ENCODE measurements at places on chromosomes 6 and 20.

GRCh38 chr6:131900231-131900630, 50.9 kb downstream of the CCN2 start:
- DNase-seq = no peak

DNA sequence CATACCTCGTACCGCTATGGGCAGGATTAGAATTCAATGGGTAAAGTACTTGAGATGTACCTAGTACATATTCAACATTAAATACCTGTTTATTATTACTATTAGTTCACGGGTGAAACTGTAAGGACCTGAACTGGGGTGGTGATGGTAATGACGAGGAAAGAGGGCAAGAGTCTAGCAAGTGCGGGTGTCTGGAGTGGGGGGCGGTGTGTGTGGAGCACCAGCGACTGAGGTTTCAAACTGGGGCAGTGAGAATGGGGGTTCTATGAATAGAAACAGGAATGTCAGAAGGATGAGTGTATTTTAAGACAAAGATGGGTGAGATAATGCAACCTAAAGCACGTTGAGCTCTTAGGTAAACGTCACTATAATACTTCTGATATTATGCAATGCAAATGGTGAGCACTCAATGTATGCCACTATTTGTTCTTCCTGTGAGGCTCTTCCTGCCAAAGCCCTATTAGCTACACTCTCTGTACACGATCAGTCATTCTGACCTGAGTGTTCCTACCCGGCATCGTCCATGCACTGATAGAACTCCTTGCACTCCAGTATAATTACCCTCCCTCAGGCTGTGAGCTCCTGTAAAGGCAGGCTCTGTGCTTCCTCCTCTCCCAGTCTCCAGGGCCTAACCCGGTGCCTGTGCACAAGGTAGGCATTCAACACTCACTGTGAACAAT, 55.0 kb downstream of the ALDH5A1 start:
- no peak for DNase-seq

DNA sequence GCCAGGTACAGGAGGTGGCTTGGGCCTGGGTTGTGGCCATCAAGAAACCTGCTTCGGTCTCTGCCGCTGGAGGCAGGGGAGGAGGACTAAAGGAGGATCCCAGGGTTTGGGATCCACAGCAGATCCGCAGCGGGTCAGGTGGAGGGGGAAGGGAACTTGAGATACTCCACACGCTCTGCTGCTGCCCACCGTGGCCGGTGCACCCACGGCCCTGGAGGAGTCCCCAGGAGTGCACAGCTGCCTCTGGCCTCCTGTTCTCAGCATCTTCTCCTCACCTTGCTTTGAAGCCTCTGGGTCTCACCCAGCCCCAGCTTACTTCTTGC, 286.8 kb downstream of the CDH4 start:
- no peak for DNase-seq

DNA sequence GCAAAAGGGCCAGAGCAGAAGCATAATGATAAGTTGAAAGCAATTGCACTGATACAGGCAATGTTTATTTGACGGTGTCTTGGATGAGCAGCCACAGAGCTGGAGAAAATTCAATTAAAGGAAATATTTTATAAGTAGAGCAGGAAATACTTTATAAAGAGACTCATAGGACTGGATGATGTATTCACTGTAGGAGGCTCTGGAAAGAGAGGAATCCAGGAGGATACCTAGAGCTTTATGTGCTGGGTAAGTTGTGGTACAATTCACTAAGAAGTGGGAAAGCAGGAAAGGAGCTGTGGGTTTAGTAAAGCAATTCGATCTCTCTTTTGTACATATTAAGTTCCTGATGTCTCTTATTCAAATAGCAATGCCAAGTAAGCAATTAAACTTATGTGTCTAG, 86.3 kb downstream of the C6orf118 start:
- DNase-seq = no peak

DNA sequence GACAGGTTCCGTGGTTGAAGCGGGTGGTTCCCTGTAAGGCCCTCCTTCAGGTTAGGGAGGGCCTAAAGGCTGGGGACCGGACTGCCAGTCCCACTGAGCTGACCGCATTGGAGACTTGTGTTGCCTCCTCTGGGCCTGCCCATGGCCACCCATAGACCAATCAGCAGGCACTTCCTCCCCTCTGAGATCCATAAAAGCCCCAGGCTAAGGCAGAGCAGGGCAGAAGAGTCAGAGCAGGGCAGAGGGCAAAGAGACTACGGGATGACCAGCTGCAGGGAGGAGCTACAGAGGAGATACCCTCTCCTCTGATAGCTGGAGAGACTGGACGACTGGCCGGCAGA, 537.4 kb downstream of the TENT5A start:
- DNase-seq = no peak

GRCh38 chr6:90488816-90489215, 98.1 kb downstream of the MAP3K7 start:
- no peak for DNase-seq

DNA sequence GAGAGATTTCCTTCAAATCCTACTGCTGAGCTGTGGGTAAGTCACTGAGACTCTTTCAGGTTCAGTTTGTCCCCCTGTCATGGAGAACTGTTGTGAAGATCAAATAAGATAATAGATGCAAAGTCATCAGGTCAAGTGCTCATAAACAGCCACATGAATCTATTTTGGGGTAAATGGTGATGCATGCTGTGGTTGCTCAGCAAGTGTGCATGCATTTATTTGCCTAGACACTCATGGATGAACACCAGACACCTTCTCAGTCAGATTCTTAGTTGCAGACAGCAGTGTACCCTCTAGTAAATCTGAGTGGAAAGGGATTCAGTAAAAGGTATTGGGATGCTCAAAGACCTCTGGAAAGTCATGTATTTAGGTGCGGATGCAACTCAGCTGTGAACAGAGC, 168.0 kb upstream of the FOXA2 start:
- no peak for DNase-seq

GRCh38 chr6:157699777-157700636, 123.0 kb upstream of the SNX9 start:
- no peak for DNase-seq

DNA sequence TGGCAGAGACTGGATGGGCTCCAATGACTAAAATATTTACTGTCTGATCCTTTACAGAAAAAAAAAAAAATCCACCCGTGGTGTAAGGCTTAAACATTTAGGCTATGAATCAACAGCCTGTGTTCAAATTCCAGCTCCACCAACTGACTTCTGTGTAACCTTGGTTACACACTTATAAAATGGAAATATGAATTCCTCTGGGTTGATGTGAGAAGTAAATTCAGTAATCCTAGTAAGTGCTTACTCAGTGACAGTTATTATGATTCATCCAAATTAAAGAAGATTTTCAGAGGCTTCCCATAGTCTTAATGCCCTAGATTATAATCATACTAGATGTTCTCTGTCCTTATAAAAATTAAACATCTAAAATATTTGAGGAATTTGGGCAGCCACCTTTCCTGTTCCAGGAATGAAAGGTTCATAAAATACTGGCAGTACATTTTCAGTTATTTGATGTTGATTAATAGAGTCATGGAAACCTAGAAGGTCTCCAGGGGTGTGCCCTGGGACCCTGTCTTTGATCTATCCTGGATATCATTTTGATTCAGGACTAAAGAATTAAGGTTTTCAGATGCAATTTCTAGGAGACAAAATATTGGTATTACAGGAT, 180.3 kb upstream of the ZNF217 start:
- no peak for DNase-seq

DNA sequence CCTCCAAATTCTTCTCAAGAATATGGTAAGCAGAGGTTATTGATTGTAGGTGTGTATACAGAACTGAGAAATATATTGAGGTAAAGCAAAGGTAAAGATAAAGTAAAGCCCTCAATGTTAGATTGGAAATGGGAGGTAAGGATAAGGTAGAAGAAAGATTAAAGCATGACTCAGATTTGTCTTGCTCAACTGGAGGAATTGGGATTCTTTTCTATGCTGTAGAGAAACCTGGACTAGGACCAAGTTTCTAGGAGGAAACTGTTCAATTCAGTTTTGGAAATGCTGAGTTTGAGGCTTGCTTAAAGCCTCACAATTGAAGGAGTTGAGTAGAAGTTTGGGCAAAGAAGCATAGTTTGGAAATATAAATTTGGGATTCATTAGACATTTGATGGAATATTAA, 634.0 kb upstream of the PTCHD4 start:
- DNase-seq = no peak

- no peak for DNase-seq
Measured at GRCh38 chr6:35894776-35895175, 26.1 kb downstream of the SRPK1 start.

- DNase-seq = no peak
Measured at GRCh38 chr6:15504040-15504495, 158.8 kb downstream of the DTNBP1 start.

GRCh38 chr20:2619961-2620595, 32.4 kb upstream of the NOP56 start:
- no peak for DNase-seq

DNA sequence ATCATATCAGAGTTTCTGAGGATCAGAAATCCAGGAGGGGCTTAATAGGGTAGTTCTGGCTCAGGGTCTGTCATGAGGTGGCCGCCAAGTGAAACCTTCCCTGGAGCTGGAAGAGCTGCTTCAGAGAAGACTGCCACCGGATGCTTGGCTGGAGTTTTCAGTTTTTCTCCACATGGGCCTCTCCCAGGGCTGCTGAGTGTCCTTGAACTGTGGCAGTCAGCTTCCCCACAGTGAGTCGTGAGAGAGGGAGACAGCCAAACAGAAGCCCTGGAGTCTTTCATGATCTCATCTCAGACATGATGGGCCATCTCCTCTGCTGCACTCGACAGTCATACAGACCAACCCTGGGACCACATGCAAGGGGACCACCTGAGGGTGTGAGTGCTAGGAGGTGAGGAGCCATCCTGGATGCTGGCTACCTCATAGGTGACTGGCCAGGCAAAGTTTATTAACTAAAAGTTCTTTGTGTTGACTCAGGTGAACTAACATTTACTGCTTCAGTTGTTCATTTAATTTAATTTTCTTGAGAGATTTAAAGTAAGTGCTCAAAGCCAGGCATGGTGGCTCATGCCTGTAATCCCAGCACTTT, 71.5 kb downstream of the SHLD1 start:
- DNase-seq = no peak

- DNase-seq = no peak
Measured at GRCh38 chr20:61771805-61772350, 293.8 kb downstream of the TAF4 start.

- DNase-seq = no peak
Measured at GRCh38 chr6:25882051-25882496, 8.0 kb upstream of the SLC17A3 start.

- peak; percentile 85 for DNase-seq
Measured at GRCh38 chr6:85464722-85465150, 14.9 kb downstream of the NT5E start.

DNA sequence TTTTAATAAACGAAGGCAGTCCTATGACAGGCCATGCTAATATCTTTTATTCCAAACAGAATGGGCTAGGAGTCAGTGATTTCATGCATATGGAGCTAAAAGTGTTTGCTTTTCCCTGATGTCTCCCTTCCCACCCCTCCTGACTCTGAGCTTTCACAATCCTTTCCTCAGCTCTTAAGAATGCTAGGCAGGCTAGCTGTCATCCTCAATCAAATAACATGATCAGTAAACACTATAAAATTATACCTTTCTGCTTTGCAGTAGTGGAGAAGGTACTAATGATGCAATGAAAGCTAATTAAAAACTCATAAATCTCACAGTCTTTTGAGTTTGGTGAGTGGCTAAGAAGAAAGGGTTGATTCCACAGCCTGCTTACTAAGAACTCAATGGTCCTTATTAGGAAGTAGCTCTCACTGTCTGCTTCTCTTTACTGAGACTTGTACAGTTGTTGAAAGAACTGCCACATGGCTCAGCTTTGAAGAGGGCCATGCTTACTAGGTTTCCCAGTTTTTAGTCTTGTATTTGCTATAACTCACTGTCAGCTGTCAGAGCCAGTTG, 250.9 kb upstream of the JAG1 start:
- no peak for DNase-seq

- no peak for DNase-seq
Measured at GRCh38 chr20:50708845-50709635, 17.7 kb upstream of the RIPOR3 start.

GRCh38 chr6:21751608-21752007, 158.1 kb downstream of the SOX4 start:
- DNase-seq = no peak
